Stimulated activated CD4-positive, alpha-beta T cell treated with anti-CD3 and anti-CD28 coated beads, TNF-alpha, amount 100 ng/mL, for 48 hours (primary cell): ENCODE measurements at places on chromosomes 2 and 18.

DNA sequence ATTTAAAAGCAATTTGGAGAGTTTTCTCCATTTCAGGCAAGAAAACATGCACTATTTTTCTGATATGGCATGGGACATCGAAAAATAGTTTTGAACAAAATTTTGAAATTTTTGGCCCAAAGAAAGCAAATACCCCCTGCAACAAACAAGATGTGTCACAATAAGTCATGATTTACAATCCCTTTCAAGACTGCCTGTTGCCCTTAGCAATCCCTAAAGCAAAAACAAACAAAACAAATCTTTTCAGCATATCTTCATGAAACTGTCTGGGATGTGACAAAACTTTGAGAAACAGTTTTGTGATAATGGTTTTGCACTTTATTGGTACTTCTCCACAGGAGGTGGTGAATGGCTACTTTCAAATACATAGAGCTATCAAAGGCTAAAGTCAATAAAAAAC, 1888.7 kb upstream of the PIK3C3 start:
- DNase-seq, result no peak

DNA sequence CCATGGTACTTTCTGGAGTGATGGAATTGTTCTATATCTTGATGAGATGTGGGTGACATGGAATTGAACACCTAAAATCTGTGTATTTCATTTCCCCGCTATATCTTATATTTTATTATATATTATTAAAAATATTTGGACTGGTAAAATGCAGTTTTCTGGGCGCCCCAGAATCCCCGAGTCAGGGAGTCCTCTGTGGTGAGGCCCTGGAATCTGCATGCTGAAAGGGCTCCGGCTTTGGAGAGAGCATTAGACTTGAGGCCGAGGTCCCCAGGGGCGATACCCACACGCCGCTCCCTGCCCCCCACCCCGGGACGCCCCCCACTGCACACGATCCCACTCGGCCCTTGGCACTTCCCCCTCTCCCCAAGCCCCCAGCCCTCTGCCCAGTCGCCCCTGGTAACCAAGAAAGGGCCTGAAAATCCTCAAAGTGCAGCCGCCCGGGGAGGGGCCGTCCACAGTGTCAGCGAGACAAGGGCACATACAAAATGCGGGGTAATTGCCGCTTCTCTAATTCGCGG, 126.0 kb downstream of the ZFP36L2 start:
- DNase-seq, result no peak

GRCh38 chr2:212903413-212903812, 248.0 kb downstream of the IKZF2 start:
- DNase-seq, result no peak

DNA sequence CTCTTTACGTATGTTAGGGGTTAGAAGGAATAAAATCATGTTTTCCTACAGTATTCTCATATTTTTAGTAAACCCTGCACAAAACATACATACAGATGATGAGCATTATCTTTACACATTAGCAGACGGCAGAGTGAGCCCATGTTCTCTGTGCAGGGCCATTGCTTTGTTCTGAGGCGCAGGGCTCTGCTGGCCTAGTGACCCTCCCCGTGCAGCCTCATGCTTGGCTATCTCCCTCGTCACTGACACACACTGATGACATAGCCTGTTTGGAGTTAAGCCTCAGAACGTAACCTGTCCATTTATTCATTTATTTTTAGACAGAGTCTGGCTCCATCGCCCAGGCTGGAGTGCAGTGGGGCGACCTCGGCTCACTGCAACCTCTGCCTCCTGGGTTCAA, 115.9 kb upstream of the FOSL2 start:
- DNase-seq, result no peak

- no peak for DNase-seq
These were observed 122.9 kb downstream of the PRKRA start for GRCh38 chr2:178328037-178328436.

- no peak for DNase-seq
These were observed 14.1 kb upstream of the PNPT1 start for GRCh38 chr2:55707751-55708150.

DNA sequence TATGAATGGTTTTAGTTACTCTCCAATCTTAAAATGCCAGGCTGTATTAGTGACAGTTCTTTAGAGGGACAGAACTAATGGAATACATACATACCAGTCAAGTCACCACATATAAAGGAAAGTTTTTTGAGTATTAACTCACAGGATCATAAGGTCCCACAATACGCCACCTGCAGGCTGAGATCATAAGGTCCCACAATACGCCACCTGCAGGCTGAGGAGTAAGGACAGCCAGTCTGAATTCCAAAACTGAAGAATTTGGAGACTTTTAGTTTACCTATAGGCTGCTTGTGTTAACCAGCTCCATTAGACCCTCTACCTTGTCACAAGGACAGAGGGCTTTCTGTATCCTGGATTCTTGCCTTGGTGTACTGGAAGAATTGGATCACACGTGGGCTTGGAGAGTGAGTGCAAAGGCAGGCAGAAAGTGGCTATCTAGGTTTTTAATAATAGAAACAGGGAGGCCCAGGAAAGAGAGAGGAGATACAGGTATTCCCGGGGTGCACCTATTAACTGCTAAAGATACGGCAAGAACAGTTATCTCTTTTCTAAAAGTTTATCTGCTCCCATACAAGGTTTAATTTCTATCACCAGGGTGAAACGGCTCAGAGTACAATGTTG, 234.9 kb upstream of the CYRIA start:
- DNase-seq, result no peak

GRCh38 chr2:110645616-110646015, 32.2 kb downstream of the BUB1 start:
- no peak for DNase-seq

GRCh38 chr18:46705521-46705920, 48.5 kb upstream of the LOXHD1 start:
- DNase-seq, result no peak

- no peak for DNase-seq
These were observed 7.1 kb upstream of the NPPC start for GRCh38 chr2:231932985-231933915.

- no peak for DNase-seq
These were observed 44.4 kb downstream of the SCRN3 start for GRCh38 chr2:174439950-174440349.

GRCh38 chr2:37454851-37455762, 110.7 kb downstream of the QPCT start:
- DNase-seq, result no peak
